ENCODE measurements at places on chromosomes 7 and 10.

DNA sequence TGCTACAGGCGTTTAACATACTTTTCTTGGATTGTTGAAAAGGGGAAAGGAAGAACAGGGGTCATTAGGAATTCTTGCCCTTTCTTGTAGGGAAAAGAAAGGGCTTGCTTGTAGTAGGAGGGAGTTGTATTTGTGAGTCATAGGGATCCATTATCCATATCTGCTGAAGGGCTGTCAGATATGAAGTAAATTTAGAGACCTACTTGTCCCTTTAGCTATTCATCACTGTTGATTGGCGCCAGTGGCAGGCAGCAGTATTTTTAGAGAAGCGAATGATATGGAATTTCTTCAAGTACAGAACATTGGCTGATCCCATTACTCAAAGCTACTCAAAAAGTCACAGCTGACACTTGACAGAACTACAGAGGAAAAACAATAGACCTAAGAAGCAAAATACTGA, 97.7 kb downstream of the CELF2 start:
- no peak for DNase-seq

GRCh38 chr10:112447620-112447928, 559 bp downstream of the VTI1A start:
- DNase-seq, result no peak

DNA sequence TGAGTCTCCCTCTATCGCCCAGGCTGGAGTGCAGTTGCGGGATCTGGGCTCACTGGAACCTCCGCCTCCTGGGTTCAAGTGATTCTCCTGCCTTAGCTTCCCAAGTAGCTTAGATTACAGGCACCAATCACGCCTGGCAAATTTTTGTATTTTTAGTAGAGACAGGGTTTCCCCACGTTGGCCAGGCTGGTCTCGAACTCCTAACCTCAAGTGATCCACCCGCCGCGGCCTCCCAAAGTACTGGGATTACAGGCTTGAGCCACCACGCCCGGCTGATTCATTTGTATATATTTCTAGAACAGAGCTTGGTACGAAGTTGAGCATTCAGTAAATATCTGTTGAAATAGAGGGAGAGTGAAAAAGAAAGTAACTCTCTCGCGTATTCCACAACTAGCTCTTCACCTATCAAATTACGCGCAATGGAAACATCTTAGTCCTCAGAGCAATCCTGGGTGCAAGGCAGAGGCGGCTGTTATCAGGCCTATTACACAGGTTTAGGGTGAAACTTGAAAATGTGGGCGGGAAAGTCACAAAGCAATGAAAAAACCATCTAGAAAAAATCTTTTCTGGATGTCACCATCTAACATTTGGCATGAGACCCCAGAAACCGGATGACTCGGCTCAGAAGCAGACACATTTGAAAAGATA, 707 bp upstream of the GHITM start:
- DNase-seq, result no peak

DNA sequence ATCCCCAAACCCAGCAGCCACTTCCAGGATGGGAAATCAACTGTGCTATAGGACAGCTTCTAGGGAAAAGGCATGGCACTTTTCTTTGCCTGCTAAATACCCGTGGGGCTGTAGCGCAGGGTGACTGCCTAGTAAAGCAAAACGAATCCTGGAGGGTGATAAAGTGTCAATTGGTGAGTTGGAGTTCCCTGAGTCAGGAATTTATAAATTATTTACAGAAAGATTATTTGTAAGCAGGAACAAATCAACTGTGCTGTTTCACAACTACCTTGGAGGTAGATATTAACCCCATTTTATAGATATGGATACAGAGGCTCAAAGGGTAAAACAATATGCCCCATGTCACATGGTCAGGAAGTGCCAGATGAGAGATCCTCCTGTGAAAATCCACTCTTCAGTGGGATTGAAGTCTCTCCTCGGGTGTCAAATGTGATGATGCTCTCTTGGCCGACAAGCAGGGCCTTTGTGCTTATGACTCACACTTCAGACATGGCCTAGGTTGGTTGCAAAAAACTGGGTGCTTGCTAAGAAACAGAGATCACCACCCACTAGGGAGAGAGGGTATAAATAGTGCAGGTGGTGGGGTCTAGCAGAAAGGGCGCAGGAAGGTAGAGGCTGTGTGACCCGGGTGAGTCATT, 383.2 kb upstream of the ZMIZ1 start:
- DNase-seq, result no peak

DNA sequence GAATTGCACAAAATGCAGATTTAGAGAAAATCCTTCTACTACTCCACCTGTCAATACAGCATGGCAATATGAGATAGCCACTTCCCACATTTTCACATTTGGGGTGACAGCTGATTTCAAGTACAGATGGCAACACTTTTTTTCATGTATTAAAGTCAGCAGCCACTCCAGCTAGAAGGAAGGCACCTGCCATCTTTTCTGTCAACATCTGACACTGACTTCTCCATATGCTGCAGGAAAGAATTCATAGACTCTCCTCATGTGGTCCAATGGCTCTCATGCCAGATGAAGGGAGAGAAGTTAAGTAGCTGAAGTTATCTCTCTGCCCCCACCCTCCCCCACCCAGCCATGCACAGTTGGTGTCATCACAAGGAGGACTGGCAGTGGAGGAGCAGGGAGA, 912.0 kb downstream of the SORCS1 start:
- DNase-seq, result no peak

DNA sequence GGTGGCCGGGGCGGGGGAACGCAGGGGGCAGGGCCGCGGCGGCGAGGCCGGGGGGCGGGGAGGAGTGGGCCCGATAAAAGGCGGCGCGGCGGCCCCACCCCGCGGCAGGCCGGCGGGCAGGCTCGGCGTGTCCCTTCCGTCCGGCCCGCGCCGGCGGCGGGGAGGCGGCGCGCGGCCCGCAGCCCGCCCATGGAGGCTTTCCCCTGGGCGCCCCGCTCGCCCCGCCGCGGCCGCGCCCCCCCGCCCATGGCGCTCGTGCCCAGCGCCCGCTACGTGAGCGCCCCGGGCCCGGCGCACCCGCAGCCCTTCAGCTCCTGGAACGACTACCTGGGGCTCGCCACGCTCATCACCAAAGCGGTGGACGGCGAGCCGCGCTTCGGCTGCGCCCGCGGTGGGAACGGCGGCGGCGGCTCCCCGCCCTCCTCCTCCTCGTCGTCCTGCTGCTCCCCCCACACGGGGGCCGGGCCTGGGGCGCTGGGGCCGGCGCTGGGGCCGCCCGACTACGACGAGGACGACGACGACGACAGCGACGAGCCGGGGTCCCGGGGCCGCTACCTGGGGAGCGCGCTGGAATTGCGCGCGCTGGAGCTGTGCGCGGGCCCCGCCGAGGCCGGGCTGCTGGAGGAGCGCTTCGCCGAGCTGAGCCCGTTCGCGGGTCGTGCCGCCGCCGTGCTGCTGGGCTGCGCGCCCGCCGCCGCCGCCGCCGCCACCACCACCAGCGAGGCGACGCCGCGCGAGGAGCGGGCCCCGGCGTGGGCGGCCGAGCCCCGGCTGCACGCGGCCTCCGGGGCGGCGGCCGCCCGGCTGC, at the start of gene NANOS1:
TSS of gene NANOS1 (plus strand) at position 102 of the 808 bp plus-strand sequence. CDS start at position 190, 88 bp downstream.
- no peak for DNase-seq

Measured in pulmonary artery endothelial cell (primary cell).